ENCODE measurements at places on chromosomes 7 and 10.

GRCh38 chr10:118950997-118951637 is 78.4 kb upstream of the NANOS1 start:
- no peak for DNase-seq

DNA sequence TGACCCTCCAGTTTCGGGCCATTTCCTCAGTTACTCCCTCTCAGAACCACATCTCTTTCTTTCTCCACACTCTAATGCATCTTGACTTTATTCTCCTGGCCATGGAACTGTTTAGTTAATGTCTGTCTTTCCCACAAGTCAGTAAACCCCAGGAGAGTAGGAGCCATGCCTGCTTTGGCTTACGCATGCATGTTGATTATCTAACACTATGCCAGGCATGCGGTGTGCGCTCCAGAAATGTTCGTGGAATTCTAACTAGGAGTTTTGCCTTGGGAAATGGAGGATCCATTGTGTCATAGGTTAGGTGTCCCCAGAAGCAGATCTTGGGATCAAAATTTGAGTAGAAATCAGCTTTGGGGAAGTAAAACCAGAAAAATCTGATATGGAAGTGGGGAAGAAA is 308.9 kb downstream of the GRID1 start:
- DNase-seq: no peak

DNA sequence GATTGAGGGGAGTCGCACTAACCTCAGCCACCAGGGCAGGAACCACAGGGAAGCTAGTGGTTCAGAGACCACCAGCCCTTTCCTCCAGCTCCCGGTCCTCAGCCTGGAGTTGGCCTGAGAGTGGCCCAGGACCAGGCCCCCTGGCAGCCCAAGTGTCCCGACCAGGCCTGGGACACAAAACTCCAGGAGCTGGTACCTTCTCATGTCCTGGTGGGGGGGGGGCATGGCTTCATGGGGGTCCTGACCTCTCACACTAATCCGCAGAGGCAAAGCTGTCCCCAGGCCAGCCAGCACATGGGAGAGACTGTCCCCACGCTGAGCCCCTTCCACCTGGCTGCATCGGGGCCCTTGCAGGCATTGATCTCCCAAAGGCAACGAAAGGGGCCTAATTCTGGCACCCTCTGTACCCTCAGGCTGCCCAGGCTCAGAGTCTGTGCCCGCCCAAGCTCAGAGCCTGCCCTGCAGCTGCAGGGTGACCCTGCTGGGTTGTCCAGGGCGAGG is 28.2 kb downstream of the GPRIN2 start:
- no peak for DNase-seq

DNA sequence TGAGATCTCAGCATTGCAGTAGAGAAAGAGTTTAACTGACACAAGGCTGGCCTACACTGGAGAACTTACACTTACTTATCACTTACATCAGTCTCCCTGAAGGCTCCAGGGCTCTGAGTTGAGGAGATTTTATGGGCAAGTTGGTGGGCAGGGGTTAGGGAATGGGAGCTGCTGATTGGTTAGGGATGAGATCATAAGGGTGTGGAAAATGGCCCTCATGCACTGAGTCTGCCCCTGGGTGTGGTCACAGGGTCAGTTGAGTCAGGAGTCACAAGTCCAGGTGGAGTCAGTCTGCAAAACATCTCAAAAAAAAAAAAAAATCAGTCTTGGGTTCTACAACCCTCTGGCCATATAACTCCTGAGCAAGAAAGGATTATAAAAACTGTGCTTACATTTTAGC is 60.5 kb downstream of the PPP1R17 start:
- no peak for DNase-seq

GRCh38 chr7:158447506-158448171 is 140.0 kb downstream of the PTPRN2 start:
- no peak for DNase-seq

GRCh38 chr7:100885440-100886141 is 3.9 kb downstream of the UFSP1 start:
- no peak for DNase-seq

DNA sequence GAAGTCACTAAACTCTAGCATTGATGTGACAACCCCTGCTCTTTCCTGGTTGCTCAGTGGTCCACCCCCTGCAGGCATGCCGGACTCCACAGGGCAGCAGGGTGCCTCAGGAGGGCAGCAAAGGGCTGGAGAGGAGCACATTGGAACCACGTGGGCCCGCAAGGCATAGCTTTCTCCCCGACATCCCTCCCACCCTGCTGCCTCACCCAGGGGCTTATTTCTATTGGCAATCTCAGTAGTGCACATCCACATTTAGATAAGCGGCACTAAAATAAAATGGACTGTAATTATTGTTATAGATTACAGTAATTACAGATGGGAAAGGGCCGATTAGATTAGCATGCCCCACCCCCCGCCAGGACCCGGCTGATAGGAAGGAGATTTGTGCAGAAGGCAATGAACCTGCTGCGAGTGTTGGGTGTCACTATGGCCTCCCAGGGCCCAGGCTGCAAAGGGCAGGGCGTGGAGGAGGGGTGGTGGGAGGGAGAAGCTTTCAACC is 580.1 kb downstream of the GRID1 start:
- DNase-seq: no peak

- no peak for DNase-seq
Measured at GRCh38 chr7:47741984-47742383, 160.1 kb upstream of the TNS3 start.

DNA sequence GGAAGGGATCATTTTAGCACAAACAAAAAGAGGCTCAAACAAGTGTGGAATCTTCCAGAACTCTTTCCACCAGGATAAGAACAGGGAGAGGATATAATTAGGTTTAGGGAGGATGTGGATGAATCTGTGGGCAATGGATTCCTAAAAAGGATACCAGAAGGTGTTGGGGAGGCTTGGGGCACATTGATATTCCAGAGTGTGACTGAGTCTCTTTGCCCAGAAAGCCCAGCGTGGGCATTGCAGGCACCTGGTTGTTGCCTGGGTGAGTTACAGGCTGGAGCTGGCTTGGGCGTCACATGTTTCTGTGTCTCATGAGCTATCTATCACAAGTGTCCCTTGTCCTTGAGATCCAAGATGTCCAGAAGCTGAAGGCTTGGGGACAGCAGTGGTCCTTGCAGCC is 3.3 kb downstream of the COL26A1 start:
- no peak for DNase-seq

DNA sequence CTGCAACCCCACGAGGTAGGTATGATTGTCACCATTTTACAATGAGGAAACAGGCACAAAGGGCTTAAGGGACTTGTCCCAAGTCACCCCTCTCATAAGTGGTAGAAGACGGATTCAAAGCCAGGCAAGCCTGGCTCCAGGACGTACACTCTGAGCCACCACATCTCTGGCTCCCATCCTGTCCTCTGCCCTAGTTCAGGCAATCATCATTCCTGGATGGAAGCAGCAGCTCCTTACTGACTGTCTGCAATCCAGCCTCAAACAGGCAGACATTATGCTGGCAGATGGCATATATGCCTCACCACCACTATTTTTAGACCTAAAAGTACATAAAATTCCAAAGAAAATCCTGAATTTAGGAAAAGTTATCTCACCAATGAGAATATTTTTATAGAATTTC is 100.7 kb downstream of the USP6NL start:
- DNase-seq: no peak

DNA sequence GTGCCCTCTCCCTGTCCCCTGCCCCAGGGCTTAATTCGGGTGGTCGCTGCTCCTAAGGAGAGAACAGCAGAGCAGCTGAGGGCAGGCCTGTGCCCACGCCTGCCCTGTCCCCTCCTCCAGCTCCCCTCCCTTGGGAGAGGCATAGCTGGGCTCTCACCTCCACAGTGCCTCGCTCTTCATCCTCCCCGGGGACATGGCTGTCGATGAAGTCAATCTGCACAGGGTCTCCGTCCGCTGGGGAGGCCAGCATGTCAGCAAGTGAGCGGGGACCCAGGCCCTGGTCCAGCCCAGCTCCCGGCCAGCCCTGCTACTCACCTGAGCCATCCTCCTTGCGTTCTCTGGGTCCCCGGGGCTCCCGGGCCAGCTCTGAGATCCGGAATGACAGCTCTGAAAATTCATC is 3.8 kb upstream of the SAP25 start:
- DNase-seq: no peak

DNA sequence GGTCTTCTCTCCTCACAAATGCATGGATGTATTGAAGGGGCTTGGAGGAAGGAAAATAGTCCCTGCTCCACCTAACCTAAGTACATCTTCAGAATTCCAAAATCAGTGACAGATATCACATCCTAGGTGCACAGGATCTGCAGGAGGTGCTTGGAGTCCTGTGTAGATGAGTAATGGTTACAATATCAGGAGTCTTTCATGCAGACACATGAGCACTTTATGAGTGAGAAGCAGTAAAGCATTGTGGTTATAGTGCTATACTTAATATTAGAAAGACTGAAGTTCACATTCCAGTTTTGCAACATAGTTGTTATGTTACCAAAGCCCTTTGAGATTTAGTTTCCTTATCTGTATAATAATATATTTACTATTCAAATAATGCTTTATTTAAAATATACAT is 516.7 kb downstream of the NEBL start:
- DNase-seq: no peak

GRCh38 chr7:2950578-2950977 is 93.1 kb downstream of the CARD11 start:
- no peak for DNase-seq

GRCh38 chr7:159094023-159094740 is 50.5 kb downstream of the VIPR2 start:
- no peak for DNase-seq

DNA sequence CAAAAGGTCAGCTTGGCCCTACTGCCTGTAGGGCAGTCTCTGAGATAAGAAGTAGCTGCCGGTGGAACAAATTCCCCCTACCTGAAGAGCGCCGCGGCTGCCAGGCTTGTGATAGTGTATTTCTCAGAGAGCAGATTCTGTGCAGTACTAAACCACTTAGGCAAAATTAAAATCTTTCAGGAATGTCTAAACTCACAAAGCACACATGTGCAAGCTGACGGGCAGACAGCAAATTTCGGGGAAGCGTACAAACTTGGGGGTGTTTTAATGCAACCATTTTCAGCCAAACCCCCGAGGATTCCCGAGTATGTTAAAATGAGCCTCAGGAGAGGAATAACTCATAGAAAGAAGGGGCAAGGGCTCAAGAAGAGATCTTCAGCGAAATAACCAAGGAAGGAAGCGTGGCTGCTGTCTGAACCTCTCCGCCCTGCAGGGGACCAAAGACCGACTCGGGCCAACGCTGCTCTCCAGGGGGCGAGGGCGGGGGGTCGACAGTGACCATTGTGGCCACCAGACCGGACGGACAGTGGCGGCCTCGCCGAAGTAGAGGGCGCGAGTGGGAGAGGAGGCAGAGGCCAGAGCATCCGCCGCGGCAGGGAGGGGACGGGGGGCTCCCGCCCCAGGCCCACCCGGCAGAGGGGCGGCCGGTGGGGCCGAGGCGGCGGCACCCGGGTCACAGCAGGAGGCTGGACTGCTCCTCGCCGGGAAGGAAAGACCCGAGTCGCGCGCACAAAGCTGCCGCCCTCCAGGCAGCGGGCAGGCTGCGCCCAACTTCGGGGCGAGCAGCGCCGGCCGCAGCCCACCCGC is 819 bp downstream of the HYCC1 start:
- no peak for DNase-seq

GRCh38 chr10:31929261-31930022 is 811 bp upstream of the ARHGAP12 start:
- no peak for DNase-seq

DNA sequence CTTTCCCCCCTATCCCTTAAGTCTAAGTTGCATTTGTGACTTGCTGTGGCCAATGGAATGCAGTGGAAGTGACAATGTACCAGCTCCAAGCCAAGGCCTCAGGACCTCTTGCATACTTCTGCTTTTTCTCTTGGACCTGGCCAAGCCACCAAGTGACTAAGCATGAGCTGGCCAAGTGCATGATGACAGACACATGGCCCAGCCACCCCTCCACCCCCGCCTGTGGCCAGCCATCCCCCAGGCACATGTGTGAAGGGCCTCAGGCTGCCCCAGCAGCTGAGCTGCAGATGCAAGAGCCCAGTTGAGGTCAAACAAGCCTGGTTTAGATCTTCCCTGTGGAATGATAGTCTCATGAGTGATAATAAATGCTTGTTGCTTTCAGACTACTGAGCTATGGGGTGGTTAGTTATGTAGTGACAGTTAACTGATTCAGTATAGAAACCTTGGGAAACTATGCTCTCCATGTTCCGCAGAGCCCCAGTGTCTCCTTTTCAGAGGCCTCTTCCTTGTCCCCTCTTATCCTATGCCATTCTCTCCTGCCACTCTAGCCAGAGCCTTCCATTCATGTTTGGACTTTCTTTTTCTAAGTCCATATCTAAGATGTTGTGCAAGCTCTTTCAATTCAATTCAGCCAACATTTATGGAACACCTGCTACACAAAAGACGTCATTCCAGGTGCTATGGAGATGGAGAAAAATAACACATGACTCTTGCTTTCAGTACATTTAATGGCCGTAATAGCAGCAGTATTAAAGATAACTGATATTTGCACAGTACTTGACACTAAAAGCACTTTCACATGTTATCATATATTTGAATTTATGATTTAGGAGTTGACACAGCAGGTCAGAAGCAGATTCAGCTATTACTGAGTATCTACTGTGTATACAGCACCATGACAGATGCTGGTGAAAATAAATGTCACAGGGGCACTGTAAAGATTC is 55.5 kb upstream of the LOXL4 start:
- DNase-seq: no peak

- DNase-seq: peak; percentile 19
Measured at GRCh38 chr10:7788639-7789286, 786 bp downstream of the ATP5F1C start.

- no peak for DNase-seq
Measured at GRCh38 chr7:110573862-110574528, 516.9 kb upstream of the LRRN3 start.

DNA sequence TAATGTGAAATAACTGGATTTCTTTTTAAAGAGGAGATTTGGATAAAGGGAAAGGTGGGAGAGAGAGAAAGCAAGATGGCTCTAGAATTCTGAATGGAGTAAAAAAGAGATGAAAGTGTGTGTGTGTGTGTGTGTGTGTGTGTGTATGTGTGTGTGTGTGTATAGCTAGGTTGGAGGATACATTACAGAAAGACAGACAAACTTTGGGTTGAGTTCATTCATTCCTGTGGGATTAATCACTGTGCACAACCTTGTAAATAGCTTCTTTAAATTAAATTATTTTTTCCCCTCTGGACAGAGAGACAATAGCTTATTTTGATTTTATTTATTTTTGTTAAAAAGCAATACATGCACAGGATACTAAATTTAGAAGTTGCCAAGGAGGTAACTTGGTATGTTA is 7.5 kb downstream of the ASB4 start:
- no peak for DNase-seq

All from stimulated activated CD4-positive, alpha-beta T cell treated with anti-CD3 and anti-CD28 coated beads, TNF-alpha, amount 100 ng/mL, for 24 hours (primary cell).